Caki2 (cell line): ENCODE measurements at places on chromosomes 2 and 18.

DNA sequence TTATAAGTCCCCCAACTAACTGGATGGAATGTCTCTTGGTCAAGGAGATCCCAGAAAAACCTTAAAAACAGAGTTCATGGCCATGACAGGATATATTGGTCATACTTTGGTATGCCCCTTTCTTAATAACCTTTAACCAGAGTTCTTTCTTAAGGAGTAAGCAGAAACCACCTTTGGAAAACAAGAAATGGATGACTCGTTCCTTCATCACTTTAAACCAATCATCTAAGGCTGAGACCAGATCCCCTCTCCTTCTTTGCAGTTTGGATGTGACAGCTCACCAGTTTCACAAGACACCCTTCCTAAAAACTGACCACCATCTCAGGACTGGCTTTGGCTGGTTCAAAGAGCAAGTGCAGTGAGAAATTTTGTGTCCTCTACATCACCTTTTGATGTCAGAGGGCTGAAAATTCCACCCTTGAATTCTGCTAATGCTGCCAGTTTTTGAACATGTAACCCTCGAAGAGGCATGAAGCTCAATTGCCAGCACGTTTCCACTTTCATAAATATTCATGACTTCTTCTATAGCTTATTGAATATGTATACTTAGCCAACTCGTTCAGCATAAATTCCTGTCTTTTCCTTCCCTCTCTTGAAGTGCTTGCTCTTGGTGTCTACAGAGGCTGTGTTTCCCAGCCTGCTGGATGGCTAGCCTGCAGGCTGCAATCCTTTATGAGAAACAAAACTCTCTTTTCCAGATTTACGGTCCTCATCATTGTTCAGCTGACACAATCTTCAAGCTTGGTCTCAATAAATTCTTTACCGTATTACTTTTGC, 1323.5 kb upstream of the TMEFF2 start:
- peak; percentile 75 for DNase-seq

GRCh38 chr2:197889041-197889440, 84.6 kb downstream of the PLCL1 start:
- no peak for DNase-seq

- DNase-seq = no peak
Observed at GRCh38 chr2:101803945-101804696, 106.6 kb downstream of the MAP4K4 start.

GRCh38 chr2:39059366-39059952, 61.4 kb downstream of the SOS1 start:
- peak; percentile 18 for DNase-seq

DNA sequence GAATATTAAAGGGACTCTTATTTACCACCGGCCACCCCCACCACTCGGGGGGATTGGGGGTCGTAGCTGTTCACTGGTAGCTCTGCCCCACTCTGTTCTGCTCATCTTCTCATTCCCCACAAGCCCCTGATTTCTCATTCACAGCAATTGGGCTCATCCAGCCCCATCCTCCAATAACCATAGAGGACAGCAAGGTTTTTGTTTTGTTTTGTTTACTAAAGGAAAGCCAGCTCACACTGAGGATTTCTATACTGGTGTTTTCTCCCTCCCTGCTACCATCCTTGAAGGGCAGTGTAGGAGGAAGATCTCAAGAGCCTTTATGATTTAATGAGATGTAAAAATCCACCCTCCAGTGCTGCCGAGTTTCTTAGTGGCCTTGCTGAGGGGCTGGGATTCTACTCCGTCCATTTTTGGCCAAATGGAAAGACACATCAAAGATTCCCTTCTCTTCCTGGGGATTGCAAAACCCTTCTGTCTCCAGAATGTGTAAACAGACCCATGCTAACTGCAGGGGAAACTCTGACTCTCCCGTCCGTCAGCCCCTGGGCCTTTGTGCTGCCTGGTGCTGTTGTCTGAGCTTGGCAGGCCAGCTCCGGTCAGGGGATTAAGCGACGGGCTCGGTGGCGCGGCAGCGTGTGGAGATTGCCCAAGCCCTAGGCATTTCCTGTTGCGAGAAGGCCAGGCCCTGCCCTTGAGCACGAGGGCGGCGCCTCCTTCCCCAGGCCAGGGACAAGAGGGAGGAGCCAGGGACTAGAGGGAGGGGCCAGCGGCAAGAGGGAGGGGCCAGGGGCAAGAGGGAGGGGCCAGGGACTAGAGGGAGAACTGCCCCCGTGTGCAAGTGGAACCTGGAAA, 165.0 kb downstream of the ANTXR1 start:
- no peak for DNase-seq

GRCh38 chr2:137411585-137411984, 552.7 kb upstream of the HNMT start:
- DNase-seq = no peak

GRCh38 chr2:95099910-95100309, 21.7 kb downstream of the MRPS5 start:
- DNase-seq = no peak

GRCh38 chr2:64017811-64018700, 1.2 kb downstream of the VPS54 start:
- DNase-seq = peak; percentile 42

DNA sequence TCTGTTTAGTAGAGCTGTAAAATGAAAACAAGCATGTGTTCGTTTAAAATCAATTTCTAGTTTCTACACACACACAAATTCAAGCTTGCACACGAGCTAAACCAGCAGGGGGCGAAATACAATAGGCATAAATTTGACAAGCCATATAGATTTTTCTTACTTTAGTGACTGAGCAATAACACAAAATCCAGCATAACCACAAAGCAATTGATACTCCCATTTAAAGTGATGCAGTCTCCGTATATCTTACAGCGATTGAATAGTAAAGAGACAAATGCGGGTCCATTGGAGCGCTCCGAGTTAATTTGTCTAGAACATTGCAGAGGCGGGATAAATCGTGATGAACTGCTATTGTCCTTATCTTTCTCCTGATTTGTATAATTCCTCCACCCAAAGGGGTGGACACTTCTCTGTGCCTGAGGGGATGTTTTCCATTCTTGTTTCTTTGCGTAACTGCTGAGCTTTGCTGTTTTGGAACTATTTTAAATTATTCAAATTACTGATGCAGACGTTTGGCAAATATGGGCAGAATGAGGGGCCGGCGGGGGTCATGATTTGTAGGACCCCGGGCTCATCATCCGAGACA, 1.2 kb upstream of the AFTPH start:
- peak; percentile 71 for DNase-seq

GRCh38 chr2:149924028-149924427, 336.5 kb upstream of the MMADHC start:
- DNase-seq = peak; percentile 6

DNA sequence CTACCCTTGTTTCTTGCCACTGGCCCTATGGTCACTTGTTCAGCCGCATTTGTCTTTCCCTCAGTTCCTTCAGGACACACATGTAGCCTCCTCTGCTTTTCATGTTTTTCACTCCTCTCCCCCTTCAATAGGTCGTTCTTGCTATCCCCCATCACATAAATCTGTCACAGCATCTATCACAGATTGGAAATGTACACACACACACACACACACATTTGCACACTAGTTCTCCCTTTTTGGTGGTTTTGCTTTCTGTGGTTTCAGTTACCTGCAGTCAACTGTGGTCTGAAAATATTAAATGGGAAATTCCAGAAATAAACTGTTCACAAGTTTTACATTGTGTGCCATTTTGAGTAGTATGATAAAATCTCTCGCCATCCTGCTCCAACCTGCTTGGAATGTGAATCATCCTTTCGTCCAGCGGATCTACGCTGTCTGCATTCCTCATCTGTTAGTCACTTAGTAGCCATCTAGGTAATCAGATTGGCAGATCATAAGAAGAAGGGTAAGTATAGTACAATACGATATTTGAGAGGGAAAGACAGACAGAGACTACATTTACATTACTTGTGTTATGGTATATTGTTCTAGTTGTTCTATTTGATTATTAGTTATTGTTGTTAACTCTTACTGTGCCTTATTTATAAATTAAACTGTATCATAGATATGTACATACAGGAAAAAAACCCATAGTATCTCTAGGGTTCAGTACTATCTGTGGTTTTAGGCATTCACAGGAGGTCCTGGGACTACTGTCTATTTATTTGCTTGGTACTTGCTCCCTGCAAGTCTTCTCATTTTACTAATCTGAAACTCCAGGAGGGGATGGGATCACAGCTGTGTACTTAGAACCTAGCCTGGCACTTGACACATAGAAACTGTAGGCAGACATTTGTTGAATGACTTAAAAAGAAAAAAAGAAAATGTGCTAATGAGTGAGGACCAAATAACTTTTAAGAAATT, 86.1 kb upstream of the PNPT1 start:
- peak; percentile 86 for DNase-seq

DNA sequence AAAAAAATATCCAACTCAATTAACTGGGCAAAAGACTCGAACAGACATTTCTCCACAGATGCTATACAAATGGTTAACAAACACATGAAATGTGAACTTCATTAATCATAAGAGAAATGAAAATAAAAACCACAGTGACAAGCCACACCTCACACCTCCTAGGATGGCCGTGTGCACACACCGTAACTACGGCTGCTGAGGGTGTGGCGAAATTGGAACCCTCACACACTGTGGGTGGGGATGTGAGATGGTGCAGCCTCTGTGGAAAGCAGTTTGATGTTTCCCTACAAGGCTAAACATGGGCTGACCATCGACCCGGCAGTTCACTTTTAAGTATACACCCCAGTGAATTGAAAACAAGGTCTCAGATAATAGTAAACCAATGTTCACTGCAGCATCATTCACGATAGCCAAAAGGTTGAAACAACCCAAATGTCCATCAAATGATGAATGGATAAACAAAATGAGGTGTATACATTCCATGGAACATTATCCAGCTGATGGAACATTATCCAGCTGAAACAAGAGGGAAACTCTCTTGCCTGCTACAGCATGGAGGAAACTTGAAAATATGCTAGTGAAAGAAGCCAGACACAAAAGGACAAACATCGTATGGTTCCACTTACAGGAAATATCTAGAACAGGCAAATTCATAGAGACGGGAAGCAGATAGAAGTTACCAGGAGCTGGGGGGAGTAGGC, 32.2 kb downstream of the ZAP70 start:
- peak; percentile 78 for DNase-seq

DNA sequence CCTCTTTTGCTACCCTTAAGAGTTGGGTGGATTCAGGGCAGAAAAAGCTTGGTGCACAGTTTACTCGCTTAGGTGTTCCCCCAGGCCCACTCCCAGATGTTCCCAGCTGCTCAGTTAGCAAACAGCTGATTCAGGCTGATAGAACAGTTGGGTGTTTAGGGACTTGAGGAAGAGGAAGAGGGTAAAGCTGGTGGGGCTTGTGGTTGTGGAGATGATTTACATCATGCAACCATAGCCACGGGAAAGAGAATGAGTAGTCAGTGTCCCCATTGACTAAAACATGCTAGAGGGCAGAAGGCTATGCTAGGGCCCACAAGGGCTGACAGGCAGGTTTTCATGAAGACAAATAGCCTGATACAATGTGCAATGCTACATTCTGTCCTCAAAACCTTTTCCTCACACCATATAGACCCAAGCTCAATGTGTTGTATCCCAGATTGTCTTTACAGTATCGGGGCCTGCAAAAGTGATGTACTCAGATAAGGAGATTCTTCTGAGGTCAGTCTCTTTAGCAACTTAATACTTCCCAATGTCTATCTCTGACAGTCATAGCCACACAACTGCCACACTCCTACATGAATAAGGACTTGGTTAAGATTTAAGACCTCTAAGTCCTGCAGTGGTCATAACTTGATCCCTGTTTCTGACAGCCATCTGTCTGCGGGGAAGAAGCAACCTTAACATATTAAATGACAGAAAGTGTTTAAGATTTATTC, 15.6 kb downstream of the COLEC12 start:
- no peak for DNase-seq

DNA sequence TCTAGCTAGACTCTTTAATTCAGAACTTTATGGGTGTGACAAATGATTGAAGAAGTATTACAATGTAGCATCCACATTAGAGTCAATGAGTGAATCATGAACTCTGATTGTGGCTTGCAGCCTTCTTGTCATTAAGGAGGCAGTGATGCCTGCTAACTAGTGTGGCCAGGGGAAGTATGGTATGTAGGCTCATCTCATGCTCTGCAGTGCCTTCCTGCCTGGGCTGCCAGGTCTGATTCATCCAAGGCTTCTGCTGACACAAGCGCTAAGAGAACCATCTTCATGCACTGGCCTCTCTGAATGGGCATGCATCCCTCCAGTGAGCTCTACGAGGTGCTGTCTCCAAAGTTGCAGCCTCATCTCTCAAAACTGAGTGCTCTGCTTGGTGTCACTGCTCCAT, 144.3 kb downstream of the MTCL1 start:
- DNase-seq = no peak

DNA sequence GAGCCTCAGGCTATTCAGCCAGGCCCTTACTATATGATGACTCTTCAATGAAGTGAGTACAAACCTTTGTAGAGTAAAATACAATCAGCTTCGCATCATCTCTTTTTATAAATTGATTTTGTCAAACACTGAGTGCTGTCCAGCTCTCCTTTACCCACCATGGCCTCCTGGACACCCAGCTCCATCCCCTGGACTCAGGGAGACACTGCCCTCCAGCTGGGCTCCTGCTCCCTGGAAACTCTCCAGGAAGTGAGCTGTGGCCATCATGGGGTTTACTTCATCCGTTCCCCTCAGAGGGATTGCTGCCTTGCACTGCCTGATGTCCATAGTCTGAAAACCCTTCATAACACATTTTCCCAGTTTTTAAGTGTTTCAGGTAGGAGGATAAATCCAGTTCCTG, 82.5 kb upstream of the XIRP2 start:
- DNase-seq = no peak

- DNase-seq = no peak
Observed at GRCh38 chr2:78778756-78779510, 246.6 kb upstream of the REG3G start.

GRCh38 chr2:18311420-18312195, 248.8 kb downstream of the RDH14 start:
- peak; percentile 44 for DNase-seq

GRCh38 chr2:218959141-218959731, at the start of gene CDK5R2:
TSS of gene CDK5R2 (plus strand) at chr2:218959666. CDS start at chr2:218959821, 155 bp downstream.
- peak; percentile 78 for DNase-seq

DNA sequence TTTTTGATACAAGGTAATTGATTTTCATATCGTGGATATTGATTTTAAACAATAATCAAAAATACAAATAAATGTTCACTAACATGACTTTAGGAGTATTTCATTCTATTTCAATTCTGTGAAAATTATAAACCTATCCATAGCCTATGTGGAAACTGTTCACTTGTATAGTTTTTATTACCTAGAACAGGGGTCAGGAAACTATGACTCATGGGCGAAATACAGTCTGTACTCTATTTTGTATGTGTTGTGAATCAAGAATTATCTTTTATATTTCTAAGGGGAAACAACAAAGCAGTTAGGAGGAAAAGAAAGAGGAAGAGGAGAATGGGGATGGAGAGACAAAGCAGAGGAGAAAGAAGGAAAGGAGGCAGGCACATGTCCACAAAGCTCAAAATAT, 181.7 kb upstream of the VRK2 start:
- no peak for DNase-seq

- no peak for DNase-seq
Observed at GRCh38 chr2:140410695-140411094, 1630.5 kb upstream of the NXPH2 start.

GRCh38 chr18:14031053-14031452, 101.2 kb downstream of the ZNF519 start:
- DNase-seq = no peak

- no peak for DNase-seq
Observed at GRCh38 chr2:101344137-101344536, 35.6 kb upstream of the RNF149 start.
